ENCODE measurements at places on chromosomes 12 and 14. TPM values are rescaled to one million over a fixed set of nuclear protein-coding genes. Genes with fewer than 3 reads are reported as not detected.

LRP1-AS gene
- total RNA-seq, result not detected

INSM2 gene
- not detected for total RNA-seq

GPX2 gene
- total RNA-seq, result not detected

SDS gene
- total RNA-seq, result 1.3 TPM

KRT8 gene
- total RNA-seq, result not detected

POP5 gene
- total RNA-seq, result 59.0 TPM

LRRC10 gene
- total RNA-seq, result not detected

GRCh38 chr12:111826316-111826715, 15.7 kb upstream of the MAPKAPK5 start:
- DNase-seq, result no peak

GRCh38 chr12:63814146-63814772, 30.2 kb upstream of the SRGAP1 start:
- DNase-seq, result no peak

- DNase-seq, result no peak
Observed at GRCh38 chr14:91169951-91170350, 56.1 kb downstream of the DGLUCY start.

DNA sequence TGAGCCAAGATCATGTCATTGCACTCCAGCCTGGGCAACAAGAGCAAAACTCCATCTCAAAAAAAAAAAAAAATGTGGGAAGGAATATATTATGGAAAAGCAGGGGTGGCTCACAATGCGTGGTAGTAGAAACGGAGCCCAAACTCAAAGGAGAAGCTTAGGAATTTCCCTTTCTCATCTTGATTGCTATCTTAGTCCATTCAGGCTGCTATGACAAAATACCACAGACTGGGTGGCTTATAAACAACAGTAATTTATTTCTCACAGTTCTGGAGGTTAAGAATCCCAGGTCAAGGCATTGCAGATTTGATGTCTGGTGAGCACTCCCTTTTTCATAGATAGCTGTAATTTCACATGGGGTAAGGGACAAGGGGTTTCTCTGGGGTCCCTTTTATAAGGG, 153.8 kb upstream of the KRR1 start:
- DNase-seq, result no peak

- DNase-seq, result no peak
Observed at GRCh38 chr14:26067341-26067740, 530.5 kb downstream of the NOVA1 start.

DNA sequence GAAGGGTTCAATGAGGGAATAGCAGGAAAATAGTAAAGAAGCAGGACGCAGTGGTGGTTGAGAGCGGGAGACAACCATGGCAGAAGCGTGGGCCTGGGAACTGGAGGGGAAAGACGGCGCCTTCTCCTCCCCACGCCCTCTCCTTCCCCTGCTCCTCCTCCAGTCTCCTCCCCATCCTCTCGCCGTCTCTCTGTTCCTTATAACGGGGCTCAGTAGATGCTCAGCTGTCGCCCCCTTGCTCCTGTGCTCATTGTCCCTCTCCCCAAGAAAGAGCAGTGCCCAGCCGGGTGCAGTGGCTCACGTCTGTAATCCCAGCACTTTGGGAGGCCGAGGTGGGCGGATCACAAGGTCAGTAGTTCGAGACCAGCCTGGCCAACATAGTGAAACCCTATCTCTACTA, 142.0 kb downstream of the BCL11B start:
- DNase-seq, result no peak

- no peak for DNase-seq
Observed at GRCh38 chr14:24415421-24416253, 13.8 kb downstream of the CBLN3 start.

- peak; percentile 29 for DNase-seq
Observed at GRCh38 chr14:64708148-64709004, 4.2 kb downstream of the PLEKHG3 start.

DNA sequence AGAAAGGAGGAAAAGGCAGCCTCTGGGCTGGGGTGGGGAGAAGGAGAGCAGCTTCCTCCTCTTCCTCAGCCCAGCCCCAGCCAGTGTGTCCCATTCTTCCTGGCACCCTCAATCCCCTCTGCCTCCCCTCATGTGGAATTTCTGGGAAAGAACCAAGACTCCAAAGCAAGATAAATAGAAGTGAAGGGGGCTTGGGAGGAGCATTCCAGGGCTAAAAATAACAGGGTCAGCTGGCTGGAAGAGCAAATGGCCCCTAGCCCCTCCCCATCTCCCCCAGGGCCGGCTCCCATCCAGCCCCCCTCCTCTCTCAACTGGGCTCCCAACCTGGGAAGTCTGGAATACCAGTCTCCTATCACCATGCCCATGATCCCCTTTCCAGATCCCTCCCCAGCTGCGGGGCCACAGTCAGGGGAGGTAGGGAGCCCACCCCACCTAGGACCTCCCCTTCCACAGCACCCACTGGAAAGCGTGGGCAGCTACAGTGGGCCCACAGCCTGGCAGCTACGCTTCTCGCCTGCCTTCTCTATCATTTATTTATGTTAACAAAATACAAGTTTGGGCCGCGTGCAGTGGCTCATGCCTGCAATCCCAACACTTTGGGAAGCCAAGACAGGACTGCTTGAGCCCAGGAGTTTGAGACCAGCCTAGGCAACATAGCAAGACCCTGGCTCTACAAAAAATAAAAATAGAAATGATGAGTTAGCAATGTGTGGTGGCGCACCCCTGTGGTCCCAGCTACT, 88.3 kb downstream of the IRF2BPL start:
- DNase-seq, result no peak

- no peak for DNase-seq
Observed at GRCh38 chr12:7125632-7126227, 3.0 kb downstream of the RBP5 start.
